ENCODE measurements at places on chromosomes 2 and 18.

GRCh38 chr2:217988014-217988839 lies 14.6 kb downstream of the TNS1 start:
- DNase-seq = no peak

DNA sequence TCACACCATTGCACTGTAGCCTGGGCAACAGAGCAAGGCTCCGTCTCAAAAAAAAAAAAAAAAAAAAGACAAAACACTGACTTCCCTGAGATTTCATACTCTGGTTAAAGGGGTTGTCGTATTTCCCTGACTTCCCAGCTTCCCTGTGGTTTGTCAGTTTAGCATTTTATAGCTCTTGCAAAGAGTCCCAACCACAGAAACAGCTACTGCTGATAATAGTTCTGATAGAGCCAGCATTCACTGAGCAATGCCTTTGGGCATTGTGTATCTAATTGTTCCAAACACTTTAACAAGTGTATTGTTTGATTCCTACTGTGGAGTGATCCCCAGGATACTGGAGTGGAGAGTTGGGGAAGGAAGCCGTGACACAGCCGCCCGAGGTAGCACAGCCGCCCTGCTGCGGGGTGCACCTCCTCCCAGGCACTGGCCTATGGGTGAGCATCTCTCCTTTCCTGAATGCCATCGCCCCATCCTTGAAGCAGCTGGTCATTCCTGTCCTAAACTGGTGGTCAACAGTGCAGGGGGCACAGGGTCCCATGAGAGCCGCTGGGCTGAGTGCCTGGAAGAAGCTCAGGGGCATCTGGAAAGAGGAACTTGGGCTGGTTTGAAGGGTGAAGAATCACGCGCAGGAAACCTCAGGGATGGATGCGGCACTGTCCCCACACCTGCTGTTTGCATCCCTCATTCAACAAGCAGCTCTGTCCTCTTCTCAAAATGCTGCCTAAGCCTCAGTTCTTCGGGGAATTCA lies 81.0 kb upstream of the TMEM18 start:
- DNase-seq = no peak

DNA sequence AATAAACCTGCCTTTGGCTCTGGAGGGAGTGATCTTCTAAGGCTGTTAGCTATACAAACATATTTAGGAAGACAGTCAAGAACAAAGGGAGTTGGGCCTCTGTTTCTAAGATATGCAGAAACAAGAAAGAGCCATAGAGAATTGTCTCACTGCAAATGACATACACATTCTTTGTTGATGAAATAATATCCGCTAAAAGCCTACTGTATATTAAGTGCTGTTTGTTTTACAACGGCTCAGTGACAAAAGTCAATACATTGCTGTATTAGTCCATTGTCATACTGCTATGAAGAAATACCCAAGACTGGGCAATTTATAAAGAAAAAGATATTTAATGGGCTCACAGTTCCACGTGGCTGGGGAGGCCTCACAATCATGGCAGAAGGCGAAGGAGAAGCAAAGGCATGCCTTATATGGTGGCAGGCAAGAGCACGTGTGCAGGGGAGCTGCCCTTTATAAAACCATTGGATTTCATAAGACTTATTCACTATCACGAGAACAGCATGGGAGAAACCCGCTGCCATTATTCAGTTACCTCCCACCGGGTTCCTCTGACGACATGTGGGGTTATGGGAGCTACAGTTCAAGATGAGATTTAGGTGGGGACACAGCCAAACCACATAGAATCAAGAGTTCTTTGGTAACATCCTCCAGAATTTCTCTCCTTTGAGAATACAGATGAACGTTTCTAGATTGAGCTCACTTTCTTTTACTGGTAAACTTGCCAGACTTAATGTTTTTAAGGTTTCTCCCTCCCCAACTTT lies 157.8 kb downstream of the PIK3C3 start:
- no peak for DNase-seq

GRCh38 chr2:84486441-84487115 lies 27.5 kb upstream of the SUCLG1 start:
- no peak for DNase-seq

DNA sequence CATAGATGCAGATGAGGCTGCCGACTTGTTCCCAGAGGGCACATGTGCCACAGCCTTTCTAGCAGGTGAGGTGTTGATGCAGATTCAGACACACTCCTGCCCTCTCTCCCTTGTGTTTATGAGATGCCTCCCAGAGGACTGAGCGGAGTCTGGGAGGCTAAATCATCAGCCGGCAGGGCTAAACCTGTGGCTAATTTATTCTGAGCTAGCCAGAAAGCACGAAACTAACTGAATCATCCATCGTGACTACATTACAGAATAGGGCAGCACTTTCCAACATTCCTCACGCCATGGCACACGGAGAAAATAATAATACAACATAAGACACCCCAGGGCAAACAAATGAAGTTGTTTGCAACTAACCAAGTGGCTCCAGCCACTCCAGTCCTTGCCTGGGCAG lies 101.7 kb upstream of the FZD7 start:
- DNase-seq = no peak

DNA sequence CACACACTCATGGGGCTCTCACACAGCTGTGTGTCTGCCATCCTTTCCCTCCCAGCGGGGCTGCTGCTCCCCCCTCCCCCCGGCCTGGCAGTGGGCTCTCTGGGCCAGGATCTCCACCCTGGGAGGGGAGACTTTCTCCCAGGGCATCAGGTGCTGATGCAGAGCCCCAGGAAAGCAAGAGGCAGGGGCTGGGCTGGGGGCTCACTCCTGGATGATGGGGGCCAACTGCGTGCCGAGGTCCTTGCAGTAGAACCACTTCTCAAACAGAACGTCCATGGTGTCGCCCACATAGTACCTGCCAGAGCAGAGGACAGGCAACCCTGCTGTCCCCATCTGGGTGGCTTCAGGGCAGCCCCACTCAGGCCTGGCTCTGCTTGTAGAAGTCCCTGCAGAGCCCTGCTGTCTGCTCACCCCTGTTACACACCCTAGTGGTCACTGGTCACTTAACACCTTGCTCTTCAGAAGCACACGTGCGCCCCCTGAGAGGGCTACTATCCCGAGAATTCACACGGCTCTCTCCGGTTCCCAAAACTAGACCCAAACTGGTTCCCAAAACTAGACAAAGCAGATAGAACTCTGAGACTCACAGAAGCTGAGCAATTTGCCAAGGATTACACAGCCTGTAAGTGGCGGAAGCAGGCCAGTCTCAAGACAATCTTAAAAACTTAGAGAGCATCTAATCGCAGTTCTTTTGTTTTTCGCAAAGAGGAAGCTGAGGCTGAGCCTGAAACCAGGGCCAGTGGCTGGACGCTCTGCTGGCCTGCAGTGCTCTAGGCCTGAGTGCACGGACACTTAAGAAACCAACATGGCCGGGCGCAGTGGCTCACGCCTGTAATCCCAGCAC lies 6.6 kb upstream of the OXER1 start:
- no peak for DNase-seq

- no peak for DNase-seq
These were observed 67.1 kb downstream of the ITGB1BP1 start for GRCh38 chr2:9356261-9356660.

- DNase-seq = no peak
These were observed 47.9 kb downstream of the BOLA3 start for GRCh38 chr2:74099835-74100234.

DNA sequence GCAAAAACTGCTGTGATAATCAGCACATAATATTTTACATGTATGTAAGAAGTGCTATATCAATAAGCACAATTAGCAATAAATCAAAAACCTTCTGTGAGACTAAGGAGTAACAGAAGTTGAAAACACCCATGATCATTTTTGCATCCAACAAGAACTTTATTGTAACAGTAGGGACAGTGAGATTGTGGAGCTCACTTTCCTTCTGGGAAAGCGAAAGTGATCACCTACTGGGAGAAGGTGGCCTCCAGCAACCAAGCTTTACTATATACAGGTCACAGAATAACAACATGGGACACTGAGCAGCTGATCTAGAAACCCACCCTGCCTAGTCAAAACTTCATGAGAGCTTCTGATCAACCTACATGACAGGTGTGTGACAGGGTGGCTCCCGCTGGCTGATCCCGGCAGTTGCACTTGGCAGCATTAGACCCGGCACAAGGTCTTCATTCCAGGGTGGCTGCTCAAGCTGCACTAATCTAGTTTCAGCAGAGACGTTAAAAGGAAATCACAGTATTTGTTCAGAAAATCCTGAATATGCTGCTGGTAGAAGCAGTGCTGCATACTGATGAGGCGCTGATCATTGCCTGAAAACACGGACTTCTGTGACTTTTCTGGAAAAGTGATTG lies 63.5 kb upstream of the ARL5A start:
- no peak for DNase-seq

DNA sequence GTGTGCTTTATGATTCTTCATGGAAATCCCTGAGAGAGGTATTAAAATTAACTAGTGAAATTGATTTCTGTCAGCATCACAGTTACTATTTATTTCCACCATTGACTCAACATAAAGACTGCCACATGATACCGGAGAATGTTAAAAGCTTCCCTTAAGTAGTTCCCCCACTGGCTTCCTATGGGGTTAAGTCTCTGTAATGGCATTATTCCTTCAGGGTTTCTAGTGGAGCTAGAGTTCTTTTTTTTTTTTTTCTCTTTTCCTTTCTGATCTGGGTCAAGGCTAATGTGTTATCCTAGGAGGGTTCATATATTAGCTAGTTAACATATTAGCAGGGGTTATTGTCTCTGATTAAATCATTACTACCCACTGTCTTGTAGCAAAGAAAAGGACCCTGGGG lies 1919.1 kb upstream of the PIK3C3 start:
- DNase-seq = no peak

DNA sequence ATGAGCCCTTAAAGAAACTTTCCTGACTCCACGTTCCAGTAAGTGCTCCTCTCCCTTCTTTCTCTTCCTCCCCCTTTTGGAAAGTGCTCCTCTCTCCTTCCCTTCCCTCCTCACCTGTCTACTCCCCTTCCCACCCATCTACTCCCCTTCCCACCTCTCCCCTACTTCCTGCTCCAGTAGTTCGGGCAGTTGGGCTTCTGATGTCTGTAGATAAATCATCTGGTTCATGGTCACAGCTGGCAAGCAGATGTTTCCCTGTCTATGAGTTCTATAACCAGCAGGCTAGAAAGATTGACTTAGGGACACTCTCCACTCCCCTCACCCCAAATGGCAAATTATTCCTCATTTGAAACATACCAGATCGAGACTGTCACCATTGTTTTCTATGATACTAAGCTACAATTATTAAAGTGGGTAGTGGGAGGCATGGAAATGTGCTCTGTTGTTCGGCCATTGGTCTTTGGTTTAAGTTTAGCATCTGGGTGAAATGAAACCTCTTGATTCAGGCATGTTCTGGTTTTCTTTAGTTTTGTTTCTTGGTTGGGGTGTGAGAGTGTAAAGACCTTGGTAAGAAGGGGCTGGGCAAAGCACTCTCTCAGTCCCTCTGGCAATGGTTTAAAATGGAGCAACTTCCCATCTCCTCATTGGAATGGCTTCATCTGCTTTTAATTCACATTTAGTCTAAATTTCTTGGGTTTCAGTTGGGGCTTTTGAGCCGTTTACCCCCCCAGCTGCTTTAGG lies 413.2 kb upstream of the SPRED2 start:
- no peak for DNase-seq

GRCh38 chr2:183028108-183028507 lies 10.1 kb downstream of the NCKAP1 start:
- no peak for DNase-seq

- no peak for DNase-seq
These were observed 62.6 kb downstream of the BAZ2B start for GRCh38 chr2:159553727-159554126.

GRCh38 chr2:46815121-46815802 lies 100.3 kb downstream of the MCFD2 start:
- no peak for DNase-seq

GRCh38 chr2:163175294-163175693 lies 336.7 kb upstream of the KCNH7 start:
- no peak for DNase-seq

- DNase-seq = no peak
These were observed 654 bp downstream of the PIK3C3 start for GRCh38 chr18:41955688-41956087.

- no peak for DNase-seq
These were observed 30.3 kb downstream of the ALMS1 start for GRCh38 chr2:73415906-73416305.

- DNase-seq = no peak
These were observed 314.4 kb downstream of the GRB14 start for GRCh38 chr2:164306872-164307271.

DNA sequence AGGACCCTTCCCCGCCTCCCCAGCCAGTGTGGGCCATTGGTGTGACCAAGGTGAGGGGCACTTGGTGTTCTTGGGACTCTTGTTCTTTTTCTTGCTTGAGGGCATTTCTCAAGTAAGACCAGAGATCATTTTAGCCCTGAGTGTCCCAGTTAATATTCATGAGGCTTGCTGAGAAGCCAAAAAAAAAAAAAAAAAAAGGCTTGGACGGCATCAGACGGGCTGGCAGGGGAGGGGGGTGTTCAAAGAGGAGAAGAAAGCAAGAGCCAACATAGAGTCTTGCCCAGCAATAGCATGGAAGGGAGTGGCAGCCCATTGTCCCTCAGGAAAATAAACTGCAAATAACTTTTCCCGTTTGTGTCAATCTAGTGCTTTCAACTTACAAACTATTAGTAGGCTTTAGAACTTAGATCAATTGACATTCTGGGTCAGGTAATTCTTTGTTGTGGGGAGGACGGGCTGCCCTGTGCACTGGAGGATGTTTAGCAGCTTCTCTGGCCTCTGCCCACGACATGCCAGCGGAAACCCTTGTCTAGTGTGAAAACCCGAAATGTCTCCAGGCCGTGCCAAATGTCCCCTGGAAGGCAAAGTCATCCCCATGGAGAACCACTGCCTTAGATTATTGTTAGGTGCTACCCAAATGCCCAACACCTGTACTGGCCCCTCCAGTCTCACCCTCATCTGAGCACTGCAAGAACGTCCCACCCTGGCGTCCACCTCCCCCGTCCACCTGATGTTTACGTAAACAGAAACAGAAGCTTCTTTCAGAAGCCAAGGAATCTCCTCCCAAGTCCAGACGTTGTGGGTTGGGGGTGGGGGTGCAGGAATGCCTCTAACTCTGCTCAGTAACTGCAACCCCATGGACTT lies 163.4 kb downstream of the BCL2 start:
- DNase-seq = no peak

DNA sequence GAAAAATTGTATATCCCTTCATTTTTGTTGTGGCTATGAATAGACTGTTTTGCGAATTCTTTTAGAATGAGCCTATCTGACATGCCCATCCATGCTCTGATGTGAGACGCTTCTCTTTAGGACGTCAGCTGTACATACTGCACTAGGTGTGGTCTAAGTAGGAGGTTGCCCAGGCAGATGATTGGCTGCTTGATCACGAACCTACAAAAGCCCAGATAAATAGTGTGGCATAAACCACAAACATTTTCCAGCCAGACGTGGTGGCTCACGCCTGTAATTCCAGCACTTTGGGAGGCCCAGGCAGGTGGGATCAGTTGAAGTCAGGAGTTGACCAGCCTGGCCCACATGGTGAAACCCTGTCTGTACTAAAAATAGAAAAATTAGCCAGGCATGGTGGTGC lies 251.8 kb downstream of the AGAP1 start:
- no peak for DNase-seq

GRCh38 chr2:208189069-208189809 lies 591 bp downstream of the C2orf80 start:
- DNase-seq = no peak

Measured in NCI-H1417 treated with DMSO at 0.1 percent for 48 hours (cell line).